Tibial nerve (tissue), 4 donors: ENCODE measurements at places on chromosomes 7 and 10. TPM values are rescaled to one million over a fixed set of nuclear protein-coding genes. Genes with fewer than 3 reads are reported as not detected.
A peak's percentile ranks its signal among the peaks of the same experiment; 100 is the strongest.

The DENND11 gene
- total RNA-seq, result 14.4 TPM

The PRLHR gene
- not detected for total RNA-seq

- no peak overlapping the region for H3K27ac ChIP-seq
- H3K36me3 ChIP-seq, result no peaks in the 10 kb centered on the region
- DNase-seq, result no peak
- H3K4me3 ChIP-seq, result no peak overlapping the region
These were observed 73.7 kb downstream of the DKK1 start for GRCh38 chr10:52387744-52388143.

DNA sequence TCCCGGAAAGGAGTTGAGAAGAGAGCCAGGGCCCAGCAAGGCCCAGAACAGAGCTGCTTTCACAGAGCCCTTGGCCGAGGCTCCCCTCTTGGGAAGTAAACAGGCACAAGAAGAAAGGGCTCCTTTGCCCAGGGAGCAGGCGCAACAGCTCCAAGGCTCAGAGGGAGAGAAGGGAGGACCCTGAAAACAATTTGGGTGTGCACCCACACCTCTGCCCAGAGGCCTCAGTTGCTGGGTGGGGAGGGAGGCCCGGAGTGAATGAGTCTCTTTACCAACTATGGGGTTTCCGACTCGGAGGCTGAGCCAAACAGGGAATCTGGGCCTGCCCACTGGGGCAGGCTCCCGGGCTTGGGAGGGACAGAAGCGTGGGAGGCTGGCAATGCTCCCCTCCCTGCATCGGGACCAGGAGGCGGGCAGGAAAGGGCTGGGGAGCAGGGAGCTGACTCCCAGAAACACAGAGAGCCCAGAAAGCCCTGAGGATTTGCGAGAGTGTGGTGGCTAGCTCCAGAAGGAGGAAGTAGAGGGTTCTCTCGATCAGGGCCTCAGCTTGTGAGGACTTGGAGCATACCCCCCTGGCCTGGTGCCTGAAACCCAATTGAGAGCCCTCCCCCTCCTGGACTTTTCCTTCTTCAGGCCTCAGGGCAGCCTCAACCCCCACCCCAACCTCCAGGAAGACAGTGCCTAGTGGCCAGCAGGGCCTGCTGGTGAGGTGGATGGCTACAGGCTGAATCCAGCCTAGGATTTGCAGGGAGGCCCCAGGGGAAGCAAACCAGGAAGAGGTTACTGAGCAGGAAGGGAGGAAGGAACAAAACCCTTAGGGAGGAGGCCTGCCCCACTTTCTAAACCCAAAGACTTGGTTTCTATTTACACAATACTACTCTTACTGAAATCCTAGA, 6.2 kb downstream of the C10orf105 start:
- H3K27me3 ChIP-seq, result no peaks in the 10 kb centered on the region
- no peak overlapping the region for H3K4me3 ChIP-seq
- H3K36me3 ChIP-seq, result no peaks in the 10 kb centered on the region
- H3K4me1 ChIP-seq, result peaks cover 85% of the 10 kb centered on the region
- peak; percentile 78 for DNase-seq
- peak overlapping the region; percentile 91 for H3K27ac ChIP-seq

The TMEM213 gene
- total RNA-seq, result not detected

DNA sequence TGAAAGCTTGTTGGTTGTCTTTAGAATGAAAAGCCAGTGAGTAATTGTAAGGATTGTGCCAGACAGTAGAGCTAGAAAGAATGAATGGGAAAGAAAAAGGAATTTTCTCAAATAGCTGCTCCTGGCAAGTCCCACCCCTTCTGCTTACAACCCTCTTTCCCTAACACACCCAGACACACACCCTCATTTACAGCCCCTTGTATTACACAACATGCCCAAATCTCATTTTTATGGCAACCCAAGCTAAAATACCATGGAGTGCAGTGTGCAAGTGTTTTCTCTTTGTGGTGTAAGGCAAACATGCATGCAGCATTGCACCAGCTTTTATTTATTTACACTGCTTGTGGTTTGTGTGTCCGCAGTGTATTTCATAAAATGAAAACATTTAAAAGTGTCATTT, 1.5 kb downstream of the PRKAR2B start:
- DNase-seq, result no peak
- no peaks in the 10 kb centered on the region for H3K27me3 ChIP-seq
- H3K36me3 ChIP-seq, result no peaks in the 10 kb centered on the region
- peaks cover 11% of the 10 kb centered on the region for H3K4me1 ChIP-seq
- H3K4me3 ChIP-seq, result no peak overlapping the region

- H3K4me1 ChIP-seq, result no peaks in the 10 kb centered on the region
- no peaks in the 10 kb centered on the region for H3K27me3 ChIP-seq
- no peak overlapping the region for H3K27ac ChIP-seq
- no peaks in the 10 kb centered on the region for H3K36me3 ChIP-seq
These were observed 259.4 kb downstream of the TEX36 start for GRCh38 chr10:125423569-125423968.

DNA sequence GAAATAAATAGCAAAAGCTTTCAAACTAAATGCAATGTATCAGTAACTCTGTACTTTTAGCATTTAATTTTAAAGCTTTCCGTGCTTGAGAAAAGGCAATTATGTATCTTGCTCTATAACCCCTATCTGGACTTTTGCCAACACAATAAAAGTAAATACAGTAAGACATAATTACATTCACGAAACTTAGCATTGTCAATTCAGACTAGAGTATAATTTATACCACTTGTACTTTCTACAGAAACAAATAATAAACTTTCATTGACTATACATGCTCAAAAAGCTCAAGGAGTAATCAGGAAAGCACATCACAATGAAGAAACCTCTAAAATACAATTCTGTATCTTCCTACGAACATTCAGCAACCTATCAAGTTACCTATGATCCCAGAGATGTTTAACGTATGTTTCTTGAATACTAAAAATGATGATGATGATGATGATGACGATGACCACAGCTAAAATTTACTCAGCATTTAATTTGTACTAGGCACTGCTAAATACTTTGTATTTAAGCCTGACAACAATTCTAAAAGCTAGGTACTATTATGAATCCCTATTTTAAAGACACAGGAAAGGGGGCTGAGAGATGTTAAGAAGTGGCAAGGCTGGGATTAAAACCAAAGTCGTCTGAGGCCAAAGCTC, 44.9 kb downstream of the MINDY3 start:
- no peak overlapping the region for H3K4me3 ChIP-seq
- peaks cover 30% of the 10 kb centered on the region for H3K36me3 ChIP-seq
- no peaks in the 10 kb centered on the region for H3K27me3 ChIP-seq

The PON1 gene
- total RNA-seq, result not detected

The GOLGA7B gene
- 6.3 TPM for total RNA-seq

GRCh38 chr10:14838582-14839304, 637 bp downstream of the HSPA14 start:
- no peak for DNase-seq
- peaks cover 34% of the 10 kb centered on the region for H3K36me3 ChIP-seq
- H3K27ac ChIP-seq, result peak overlapping the region; percentile 61
- H3K4me3 ChIP-seq, result peak overlapping the region; percentile 90

DNA sequence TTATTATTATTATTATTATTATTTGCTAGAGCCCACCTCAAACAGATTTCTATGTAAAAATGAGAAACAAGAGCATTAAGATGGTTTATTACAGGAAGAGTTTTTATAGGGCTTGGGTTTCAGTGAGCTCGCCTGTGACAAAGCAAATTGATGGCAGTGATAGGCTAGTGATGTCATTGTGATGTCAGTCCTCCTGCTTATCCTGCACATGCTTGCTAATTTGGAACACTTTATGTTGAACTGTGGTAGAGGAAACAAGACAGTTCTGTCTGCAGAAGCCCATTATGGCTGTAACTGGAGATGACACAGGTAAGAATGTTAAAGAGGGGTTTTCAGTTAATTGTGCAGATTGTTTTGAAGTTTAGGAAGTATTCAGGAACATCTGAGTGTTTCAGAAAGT, 68.3 kb downstream of the CREM start:
- no peak for DNase-seq
- peak overlapping the region; percentile 90 for H3K27ac ChIP-seq
- peak overlapping the region; percentile 36 for H3K4me3 ChIP-seq
- H3K27me3 ChIP-seq, result no peaks in the 10 kb centered on the region

DNA sequence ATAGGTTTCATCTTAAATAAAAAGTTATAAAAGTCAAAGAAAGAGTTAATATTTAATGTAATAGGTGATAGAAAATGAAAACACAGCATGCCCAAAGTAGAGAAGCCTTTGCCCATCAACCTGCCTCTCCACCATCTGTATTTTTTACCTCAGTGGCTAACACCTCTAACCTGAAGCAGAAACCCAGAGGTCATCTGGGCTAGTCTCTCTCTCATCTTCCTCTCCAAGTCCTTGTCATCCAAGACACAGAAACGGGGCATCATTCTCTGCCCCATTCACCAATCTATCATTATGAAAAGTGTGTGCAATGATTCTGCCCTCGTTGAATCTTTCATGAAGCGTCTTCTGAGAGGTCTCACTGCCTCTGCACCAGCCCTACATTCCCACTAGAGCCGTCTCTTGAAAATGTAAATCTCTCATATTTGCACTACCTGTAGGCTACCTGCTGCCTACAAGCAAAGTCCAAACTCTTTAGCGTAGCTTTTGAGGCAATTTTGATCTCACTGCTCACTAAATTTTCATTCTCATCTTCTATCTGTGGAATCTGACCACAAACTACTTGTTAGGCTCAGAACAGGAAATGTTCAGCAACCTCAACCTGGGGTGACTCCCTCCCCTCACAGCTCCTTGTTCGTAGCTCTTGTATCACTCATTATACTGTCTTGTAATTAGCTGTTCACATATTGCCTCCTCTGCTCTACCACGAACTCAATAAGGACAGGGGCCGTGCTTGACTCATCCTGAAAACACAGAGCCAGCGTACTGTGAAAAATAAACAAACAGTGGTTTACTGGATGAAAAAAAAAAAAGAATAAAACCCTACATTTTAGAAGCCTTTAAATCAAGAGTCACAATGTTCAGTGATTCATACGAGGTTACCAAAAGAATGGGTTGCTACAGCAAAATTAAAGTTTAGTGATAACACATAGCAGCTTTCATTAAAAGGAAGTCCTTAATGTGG, 83.1 kb downstream of the CTNNA3 start:
- no peak overlapping the region for H3K4me3 ChIP-seq
- no peaks in the 10 kb centered on the region for H3K36me3 ChIP-seq
- no peak overlapping the region for H3K27ac ChIP-seq
- DNase-seq, result no peak
- no peaks in the 10 kb centered on the region for H3K27me3 ChIP-seq

DNA sequence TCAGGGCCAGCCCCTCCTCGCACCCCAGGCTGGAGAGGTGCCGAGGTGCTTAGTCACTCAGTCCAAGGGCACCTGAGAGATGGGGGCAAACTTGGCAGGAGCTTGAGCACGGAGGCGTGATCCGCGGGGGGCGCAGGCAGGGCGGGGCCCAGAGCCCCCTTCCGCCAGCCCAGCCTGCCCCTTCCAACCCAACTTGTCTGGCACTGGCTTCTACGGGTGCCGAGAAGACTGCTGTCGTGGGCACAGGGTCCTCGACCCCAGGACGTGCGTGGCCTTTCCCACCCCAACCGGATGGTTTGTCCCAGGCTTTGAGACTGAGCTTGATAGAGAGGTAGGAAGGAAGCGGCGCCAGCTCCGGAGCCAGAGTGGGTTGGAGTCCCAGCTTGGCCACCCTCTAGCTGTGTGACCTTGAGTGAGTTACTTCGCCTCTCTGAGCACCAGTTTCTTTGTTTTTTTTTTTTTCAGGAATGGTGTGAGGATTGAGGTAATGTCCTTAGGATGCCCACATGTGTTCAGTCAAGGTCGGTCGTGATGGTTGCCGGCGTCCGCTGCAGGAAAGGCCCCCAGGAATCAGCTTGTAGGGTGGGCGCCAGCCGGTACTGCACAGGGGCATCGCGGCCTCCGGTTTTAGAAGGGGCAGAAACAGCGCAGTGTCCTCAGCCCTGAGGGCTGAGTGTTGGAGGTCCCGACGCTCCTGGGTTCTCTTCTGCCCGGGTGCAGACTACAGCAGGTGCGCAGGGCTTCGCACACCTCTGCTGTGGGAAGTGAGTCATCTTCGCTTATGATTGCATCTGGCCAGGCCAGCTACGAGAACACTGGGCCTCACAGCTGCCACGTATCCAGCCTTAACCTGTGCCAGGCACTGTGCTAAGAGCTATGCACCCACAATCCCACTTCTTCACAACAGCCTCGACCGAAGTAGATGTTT, 28.6 kb upstream of the VAX1 start:
- H3K36me3 ChIP-seq, result no peaks in the 10 kb centered on the region
- peaks cover 13% of the 10 kb centered on the region for H3K4me1 ChIP-seq
- DNase-seq, result no peak
- no peaks in the 10 kb centered on the region for H3K27me3 ChIP-seq
- H3K27ac ChIP-seq, result no peak overlapping the region

- no peak overlapping the region for H3K27ac ChIP-seq
- no peak overlapping the region for H3K4me3 ChIP-seq
- DNase-seq, result peak; percentile 32
- H3K4me1 ChIP-seq, result no peaks in the 10 kb centered on the region
- H3K36me3 ChIP-seq, result no peaks in the 10 kb centered on the region
- no peaks in the 10 kb centered on the region for H3K27me3 ChIP-seq
These were observed 96.8 kb downstream of the CYTH3 start for GRCh38 chr7:6175645-6176044.

The FXYD4 gene
- not detected for total RNA-seq

- DNase-seq, result no peak
- H3K27ac ChIP-seq, result peak overlapping the region; percentile 13
These were observed 77.0 kb upstream of the PHYHIPL start for GRCh38 chr10:59099481-59099880.

DNA sequence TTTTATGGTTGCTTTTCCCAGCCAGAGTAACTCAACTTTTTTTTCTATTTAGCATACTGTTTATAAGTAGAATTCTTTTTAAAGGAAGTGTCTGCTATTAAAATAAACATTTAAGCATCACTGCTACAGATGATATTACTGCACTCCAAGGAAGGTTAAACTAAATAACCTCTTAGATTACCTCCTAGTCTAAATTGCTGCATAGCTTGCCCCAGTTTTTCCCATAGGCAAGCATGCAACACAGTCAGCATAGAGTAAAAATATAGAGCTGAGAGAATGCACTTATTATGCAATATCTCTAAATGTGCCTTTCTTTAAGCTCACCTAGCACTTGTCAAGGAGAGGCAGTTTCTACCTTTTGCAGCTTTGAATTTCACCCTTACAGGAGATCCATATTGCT, 1392.4 kb upstream of the CELF2 start:
- H3K27me3 ChIP-seq, result no peaks in the 10 kb centered on the region
- H3K4me1 ChIP-seq, result no peaks in the 10 kb centered on the region
- no peak overlapping the region for H3K4me3 ChIP-seq

DNA sequence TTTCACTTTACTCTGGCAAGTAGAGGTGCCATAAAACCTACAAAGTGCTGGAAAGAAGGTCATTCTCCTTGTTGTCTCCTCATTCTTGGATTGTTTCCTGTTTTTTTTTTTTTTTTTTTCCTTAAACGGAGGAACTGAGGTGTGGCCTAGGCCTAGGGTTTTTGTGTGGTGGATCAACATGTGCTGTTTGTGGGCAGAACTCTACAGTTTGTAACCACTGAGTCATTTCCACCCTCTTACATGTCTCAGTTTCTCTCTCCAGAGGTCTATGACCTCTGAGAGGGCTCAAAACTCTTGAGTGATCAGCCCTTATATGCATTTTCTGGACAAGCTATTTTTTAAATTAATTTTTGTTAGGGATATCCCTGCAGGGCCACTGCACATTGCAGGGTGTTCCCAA, 296.0 kb downstream of the PPP1R3A start:
- H3K36me3 ChIP-seq, result no peaks in the 10 kb centered on the region
- no peak overlapping the region for H3K4me3 ChIP-seq
